HT-29 (cell line): ENCODE measurements at places on chromosomes 1 and 21.

GRCh38 chr1:228778026-228778425, 42.7 kb downstream of the RHOU start:
- DNase-seq: no peak

- DNase-seq: no peak
These were observed 178.8 kb downstream of the SYT2 start for GRCh38 chr1:202531472-202531811.

DNA sequence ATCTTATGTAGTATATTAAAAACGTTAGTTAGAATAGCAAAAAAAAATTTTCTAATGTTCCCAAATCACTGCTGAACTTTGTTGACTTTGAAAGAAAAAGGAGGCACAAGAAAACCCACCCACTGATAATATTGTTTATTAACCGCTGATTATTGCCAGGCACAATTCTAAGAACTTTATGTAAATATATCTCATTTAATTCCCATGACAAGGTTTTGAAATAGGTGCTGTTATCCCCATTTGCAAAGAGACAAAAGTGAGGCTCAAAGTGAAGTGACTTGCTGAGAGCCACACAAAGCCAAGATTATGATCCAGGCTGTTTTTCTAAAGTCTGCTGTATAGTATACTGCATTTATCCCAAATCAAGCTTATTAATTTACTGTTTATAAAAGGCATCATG, 56.4 kb downstream of the SASS6 start:
- DNase-seq: no peak

GRCh38 chr1:107004421-107004820, 52.1 kb upstream of the PRMT6 start:
- no peak for DNase-seq
